ENCODE measurements at places on chromosomes 7 and 10.

GRCh38 chr10:316390-316789 lies 181.1 kb downstream of the ZMYND11 start:
- no peak for DNase-seq

DNA sequence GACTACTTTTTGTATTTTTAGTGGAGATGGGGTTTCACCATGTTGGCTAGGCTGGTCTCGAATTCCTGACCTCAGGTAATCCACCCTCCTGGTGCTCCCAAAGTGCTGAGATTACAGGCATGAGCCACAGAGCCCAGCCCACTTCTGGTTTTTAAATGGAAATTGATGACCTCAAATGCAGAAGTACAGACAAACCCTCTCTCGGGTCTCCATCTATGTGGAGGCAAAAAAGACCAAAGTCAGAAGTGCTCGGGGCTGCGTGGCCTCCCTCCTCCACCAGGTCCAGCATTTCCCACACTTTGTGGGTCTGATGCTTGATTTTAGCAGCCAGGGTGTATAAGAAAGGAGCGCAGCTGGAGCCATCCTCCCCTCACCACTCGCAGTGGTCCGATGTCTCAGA lies 187.3 kb upstream of the AUTS2 start:
- no peak for DNase-seq

- no peak for DNase-seq
These were observed 203.5 kb upstream of the ZNF32 start for GRCh38 chr10:43852149-43852548.

- no peak for DNase-seq
These were observed 4.5 kb downstream of the GRID1 start for GRCh38 chr10:86362129-86362527.

- no peak for DNase-seq
These were observed 530.2 kb upstream of the FZD8 start for GRCh38 chr10:36171953-36172940.

- no peak for DNase-seq
These were observed 41.1 kb upstream of the CPN1 start for GRCh38 chr10:100122780-100123179.

- DNase-seq = no peak
These were observed 319.4 kb upstream of the MYO3A start for GRCh38 chr10:25614652-25615051.

DNA sequence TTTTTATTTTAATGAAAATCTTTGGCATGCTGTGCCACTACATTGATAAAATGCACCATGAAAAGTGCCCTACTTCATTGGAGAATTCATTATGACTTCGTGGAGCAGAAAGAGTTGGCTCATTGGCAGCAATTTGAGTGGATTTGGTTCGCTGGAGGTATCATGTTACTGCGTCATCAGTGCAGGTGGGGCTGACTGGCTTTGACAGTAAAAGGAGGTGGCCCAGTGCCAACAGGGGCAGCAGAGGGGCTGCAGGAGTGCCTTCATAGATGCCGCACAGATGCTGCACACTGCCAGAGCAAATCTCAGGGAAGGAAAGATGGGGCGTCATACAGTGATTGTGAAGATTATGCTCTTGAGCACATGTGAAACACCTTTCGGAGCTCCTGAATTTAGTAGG lies 22.2 kb downstream of the FZD1 start:
- no peak for DNase-seq

GRCh38 chr10:76576276-76576962 lies 1061.2 kb downstream of the KCNMA1 start:
- no peak for DNase-seq

DNA sequence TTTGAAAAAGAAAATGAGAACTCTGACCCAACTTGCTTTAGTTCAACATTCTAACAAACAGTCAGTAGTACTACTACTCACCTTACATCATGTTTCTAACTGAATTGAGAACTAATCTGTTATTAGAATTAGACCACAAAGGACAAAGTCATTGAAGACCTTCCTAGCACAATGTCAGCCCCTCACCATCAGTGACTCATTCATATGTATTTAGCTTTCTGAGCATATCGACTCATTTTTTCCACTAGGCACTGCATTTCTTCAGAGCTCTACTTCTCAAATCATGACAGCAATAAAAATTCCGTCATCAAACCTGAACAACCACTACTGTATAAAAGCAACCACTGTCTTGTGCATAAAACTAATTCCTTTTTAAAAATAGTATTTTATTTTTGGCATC lies 4.4 kb upstream of the LRRN3 start:
- DNase-seq = no peak

GRCh38 chr7:152344253-152344652 lies 91.5 kb downstream of the KMT2C start:
- no peak for DNase-seq

DNA sequence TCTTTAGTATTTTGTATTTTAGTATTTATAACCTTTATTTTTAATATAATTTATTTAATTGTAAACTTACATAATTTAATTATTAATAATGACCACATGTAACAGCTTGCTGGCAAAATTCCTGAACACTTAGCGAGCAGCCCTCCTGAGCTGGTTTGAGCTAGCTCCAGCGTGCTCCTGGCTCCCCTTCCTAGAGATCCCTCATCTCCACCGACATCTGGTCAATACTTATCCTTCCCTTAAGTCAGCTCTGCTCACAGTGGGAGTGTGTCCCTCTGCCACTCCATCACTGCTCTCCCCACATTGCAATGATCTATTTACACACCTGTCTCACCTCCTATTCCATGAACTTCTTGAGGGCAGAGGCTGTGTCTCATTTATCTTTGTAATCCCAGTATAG lies 20.6 kb upstream of the TBXAS1 start:
- no peak for DNase-seq

DNA sequence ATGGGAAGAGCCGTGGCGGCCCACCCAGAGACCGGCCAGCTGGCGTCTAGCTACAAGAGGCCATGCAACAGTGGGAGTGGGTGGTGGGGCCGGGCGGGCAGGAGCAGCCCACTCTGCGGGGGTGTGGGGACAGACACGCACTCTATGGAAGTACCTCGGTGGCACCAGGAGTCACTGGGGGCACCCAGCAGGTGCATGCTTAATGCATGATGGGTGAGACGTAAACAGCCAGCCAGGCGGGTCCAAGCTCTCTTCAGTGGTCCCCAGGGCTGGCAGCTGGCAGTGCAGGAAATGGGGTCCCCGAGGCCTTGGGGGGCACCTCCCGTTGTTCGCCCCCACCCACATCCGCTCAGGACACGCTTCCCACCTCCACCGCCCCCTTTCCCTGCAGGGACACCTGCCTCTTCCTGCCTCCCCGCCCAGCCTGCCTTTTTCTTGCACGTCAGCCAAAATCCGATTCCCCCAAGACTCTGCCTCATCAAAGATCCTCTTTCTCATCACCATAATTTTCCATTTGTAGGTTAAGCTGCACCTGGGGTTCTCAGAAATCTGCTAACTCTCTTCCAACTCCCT lies 22.6 kb upstream of the PSMG3 start:
- DNase-seq = no peak

- no peak for DNase-seq
These were observed 447.4 kb downstream of the XPNPEP1 start for GRCh38 chr10:109475711-109476421.

- no peak for DNase-seq
These were observed 387.0 kb downstream of the SDK1 start for GRCh38 chr7:3688071-3688470.

GRCh38 chr10:96664563-96664962 lies 55.8 kb downstream of the PIK3AP1 start:
- no peak for DNase-seq

DNA sequence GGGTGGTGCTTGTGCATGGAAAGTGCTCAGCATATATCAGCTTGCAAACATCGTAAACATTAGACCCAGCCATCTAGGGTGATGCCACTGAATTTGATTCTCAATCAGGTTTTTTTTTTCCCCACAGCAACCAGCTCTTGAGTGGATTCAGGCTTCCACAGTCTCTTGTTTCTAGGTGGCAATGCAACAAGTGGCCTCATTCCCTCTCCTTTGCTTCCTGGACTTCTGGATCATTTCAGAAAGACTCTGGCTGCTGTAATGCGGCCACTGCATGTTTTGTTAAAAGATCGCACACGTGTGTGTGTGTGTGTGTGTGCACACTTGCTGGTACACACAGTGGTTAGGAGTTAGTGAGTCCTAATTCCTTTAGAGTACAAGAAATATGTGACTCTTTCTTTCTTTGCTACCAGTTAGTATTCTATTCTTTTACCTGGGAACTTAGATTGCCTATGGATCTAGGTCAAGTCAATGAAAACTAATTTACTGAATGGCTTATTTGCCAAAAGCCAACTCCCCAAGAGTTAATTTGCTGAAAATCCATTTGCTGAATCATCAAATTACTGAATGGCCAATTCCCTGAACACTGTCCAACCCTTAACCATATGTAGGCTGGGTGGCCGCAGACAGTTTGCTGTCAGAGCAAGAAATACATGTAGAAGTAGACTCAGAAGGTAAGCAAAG lies 222.5 kb downstream of the CCSER2 start:
- no peak for DNase-seq

DNA sequence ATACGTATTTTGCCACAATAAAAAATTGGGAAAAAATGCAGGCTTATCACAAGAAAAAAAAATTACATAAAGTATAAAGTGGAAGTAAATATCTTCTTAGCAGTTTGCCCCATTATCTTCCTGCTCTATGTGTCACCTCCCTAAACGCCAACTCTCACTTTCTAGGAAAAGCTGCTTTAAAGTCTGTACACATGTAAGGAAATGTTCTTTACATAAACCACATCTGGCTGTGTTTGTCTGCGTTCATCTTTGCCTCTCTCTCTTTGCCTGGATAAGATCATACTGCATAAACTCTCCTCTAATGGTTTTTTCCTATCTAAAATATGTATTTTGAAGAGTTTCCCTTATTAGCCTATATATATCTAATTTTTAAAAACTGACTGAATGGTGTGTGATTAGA lies 23.0 kb upstream of the UMAD1 start:
- DNase-seq = no peak

Data from activated CD4-positive, CD25-positive, alpha-beta regulatory T cell (primary cell).